Stimulated activated CD8-positive, alpha-beta memory T cell treated with anti-CD3 and anti-CD28 coated beads, Interleukin-7, amount 100 ng/mL, for 1 hour (primary cell): ENCODE measurements at places on chromosomes 2 and 18.
A peak's percentile ranks its signal among the peaks of the same experiment; 100 is the strongest.

DNA sequence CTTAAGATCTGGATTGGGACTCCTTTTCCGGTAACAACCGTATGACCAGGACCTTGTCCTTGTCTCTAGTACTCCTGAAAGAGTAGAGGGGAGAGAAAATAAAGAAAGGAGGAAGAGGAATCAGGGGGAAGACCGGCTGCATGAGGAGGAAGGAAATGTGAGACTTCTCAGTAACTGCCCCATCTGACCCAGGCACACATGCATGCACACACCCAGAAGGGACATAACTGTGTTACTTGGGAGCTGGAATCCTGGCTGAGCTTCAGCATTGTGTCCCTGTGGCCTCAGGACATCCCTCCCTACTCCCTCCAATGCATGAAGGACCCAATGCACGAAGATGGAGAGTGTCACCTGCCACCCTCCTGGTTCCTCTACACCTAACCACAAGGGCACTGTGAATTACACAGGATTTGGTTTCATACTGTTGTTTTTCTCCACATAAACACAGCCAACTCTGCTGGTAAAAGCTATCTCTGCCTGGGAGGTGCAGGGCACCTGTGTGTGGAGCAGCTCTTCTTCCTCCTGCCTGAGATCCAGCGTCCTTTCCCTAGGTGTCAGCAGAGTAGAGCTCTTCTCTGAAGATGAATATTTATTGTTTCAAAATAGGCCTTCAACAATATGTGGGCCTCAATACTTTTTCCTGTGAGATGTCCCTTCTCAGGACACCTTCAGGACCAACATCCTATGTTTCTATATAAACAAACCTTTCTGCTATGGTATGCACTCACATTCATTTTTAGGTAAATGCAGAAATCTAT lies 574.1 kb upstream of the ID2 start:
- no peak for DNase-seq

GRCh38 chr2:83991992-83992391 lies 467.1 kb downstream of the SUCLG1 start:
- no peak for DNase-seq

- no peak for DNase-seq
Observed at GRCh38 chr2:225122583-225123486, 80.6 kb upstream of the DOCK10 start.

DNA sequence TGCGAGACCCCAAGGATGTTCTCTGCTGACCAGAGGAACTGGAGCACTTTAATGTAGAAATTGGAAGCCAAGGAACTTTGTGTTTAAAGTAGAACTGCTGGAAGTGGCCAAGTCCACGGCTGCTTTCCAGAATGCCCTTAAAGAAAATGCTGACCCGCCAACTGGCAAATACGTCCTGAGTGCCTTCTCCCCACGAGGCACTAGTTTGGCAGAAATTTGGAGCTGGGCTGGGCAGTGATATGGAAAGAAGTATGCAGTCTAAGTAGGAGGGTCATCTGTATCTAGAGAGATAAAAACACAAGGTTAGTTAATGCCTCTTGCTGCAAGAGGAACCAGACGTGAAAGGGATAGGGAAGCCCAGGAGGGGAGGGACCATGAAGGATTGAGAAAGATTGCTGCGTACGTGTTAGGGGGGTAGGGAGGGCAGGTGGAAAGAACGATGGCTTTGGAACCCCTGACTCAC lies 59.3 kb upstream of the RFX8 start:
- DNase-seq, result no peak

DNA sequence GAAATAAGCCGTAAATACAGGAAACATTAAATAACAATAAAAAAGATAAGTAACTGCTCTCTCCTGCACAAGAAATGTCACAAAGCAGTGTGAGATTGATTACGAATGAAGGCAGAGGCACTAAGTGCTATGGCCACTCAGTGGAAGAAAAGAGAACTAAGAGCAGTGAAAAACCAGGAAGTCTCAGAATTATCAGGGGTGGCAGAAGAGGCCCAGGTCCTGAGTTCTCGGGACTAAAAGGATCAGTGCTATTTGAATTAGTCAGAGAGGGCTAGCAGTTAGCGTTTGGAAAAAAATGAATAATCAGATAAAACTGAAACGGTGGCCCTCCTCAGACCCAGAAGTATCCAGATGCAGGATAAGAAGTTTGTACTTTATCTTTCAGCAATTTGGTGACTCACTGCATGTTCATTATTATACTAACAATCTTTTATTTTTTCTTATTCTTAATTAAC lies 367.1 kb downstream of the ZEB2 start:
- no peak for DNase-seq

DNA sequence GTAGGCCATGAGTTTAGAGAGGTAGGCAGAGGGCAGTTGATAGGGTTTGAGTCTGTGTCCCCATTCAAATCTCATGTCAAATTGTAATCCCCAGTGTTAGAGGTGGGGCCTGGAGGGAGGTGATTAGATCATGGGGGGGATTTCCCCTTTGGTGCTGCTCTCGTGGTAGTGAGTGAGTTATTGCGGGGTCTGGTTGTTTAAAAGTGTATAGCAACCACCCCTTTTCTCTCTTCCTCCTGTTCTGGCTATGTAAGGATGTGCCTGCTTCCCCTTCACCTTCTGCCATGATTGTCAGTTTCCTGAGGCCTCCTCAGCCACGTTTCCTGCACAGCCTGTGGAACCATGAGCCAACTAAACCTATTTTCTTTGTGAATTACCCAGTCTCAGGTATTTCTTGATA lies 25.5 kb downstream of the MARCHF4 start:
- DNase-seq, result no peak

GRCh38 chr18:79426376-79427300 lies 30.9 kb downstream of the NFATC1 start:
- DNase-seq, result no peak

GRCh38 chr2:36834731-36835524 lies 131.4 kb downstream of the STRN start:
- DNase-seq, result no peak

- peak; percentile 19 for DNase-seq
Observed at GRCh38 chr2:240622531-240623235, 2.6 kb upstream of the GPR35 start.

DNA sequence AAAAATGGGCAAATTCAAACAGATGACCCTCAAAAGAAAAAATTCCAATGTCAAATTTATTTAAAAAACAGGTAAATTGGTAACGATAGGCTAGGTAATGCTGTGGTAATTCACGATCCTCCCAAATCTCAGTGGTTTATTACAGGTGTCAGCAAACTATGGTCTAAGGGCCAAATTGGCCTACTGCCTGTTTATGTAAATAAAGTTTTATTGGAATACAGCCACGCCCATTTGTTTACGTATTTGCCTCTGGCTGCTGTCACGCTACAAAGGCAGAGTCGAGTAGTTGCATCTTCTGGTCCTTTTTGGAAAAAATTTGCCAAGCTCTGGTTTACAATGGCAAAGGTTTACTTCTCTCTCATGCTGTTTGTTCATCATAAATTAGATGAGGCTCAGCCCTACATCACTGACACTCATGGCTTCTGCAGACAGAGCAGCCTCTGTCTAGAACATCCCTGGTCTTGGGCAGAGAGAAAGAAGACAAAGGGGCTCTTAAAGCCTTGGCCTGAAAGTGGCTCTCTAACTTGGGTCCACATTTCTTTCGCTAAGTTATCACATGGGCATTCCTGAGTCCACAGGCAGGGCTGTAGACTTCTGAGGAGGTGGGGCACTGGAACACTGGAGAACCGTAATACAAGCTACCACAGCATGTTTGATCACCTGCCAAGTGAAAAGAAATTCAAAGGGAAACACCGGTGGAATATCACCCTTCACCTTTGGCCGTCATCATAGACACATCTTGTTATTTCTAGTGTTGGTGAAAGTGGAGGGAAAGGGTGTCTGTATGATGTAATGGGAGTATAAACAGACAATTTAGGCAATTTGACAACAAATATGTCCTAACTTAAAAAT lies 34.8 kb downstream of the SP110 start:
- no peak for DNase-seq

DNA sequence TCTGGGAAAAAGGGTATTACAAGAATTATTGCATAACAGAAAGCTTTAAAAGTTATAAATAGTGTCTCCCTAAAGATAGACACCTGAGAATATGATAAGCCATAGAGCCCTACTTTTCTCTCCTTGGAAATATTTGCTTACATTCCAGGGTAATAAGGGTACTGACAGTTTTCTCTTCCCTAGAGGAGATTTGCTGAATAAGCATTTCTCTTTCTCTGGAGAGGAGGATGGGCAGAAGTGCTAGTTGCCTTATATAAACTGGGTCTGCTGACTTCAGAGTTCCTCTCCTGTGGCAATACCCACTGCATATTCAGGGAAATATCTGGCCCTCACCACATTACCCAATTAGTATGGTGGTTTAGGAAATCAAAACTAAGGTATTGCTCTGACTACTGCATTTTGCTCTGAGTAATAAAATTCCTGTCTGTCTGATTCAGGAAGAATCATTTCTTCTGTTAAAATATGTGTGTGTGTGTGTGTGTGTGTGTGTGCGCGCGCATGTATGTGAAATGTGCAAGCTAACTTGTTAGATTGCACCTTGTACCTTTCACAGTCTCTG lies 1391.3 kb downstream of the DSC3 start:
- no peak for DNase-seq

- DNase-seq, result no peak
Observed at GRCh38 chr2:234994438-234995321, 42.9 kb downstream of the SH3BP4 start.

DNA sequence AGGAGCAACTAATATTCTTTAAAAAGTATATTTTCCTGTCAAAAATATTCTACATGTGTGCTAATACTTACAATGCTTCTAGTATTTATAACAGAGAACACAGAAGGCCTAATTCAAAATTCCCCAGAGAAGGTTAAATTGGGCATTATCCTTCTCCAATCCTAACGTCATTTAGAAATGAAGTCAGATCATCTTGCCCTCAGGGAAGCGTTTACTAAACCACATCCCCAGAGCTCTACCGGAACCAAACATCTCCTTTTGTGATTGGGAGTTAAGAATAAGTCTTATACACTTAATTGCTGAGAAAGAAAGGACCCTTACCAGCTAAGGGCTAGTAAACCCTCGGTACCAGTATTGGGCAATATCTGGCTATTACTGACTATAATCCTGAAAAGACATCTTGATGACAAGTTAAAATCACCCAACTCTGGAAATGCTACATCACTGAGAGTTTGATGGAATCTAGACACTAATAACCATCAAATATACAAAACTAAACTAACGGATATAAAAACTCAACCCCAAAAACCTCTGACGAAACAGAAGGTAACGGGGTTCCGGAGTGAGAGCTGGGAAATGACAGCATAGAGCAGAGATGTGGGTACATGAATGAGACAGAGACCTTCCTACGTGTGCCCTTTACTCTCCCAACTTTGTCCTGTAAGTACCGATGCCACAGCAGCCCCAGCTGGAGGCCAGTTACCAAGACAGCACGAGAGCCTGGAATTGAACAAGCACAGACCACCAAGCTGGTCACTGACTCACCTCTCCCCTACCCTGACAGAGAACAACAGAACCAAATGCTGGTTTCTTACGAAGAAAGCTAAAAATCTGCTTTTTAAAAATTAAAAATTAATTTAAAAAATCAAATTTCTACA lies 35.0 kb downstream of the WDSUB1 start:
- DNase-seq, result no peak

DNA sequence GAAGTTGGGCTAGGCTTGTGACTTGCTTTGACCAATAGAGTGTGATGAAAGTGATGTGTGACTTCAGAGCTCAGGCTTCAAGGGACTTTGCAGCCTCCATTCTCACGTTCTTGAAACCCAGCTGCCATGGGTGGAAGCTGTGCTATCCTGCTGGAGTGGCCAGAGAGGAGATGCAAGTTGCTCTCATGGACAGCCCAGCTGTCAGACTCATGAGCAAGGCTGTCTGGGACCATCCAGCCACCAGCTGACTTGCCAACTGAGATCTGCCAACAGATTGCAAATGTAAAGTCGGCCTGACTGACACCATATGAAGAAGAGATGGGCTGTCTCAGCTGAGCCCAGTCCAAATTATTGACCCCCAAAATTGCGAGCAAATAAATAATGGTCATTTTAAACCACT lies 226.4 kb upstream of the CXCR4 start:
- DNase-seq, result no peak

- DNase-seq, result no peak
Observed at GRCh38 chr18:21112140-21112473, 494 bp upstream of the ROCK1 start.

- no peak for DNase-seq
Observed at GRCh38 chr2:28274911-28275685, 117.6 kb upstream of the FOSL2 start.

GRCh38 chr2:50118905-50119702 lies 912.8 kb downstream of the NRXN1 start:
- no peak for DNase-seq

DNA sequence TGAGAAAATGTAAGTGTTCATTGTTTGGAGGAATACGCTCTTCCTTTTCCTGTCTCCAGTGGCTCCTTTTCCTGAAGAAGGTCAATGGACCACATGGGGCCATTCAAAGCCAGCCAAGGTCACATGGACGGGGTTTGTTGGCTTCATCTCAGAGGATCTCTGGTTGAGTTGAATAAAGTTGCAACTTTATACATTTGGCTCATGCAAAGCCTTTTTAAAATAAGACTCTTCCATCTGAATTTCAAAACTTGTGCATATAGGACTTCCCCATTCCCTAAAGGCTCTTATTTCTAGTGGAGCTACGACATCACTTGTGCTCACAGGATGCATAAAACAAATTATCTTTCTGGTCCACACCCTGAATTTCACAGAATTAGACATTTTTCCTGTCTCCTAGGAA lies 235.5 kb downstream of the CMPK2 start:
- no peak for DNase-seq

DNA sequence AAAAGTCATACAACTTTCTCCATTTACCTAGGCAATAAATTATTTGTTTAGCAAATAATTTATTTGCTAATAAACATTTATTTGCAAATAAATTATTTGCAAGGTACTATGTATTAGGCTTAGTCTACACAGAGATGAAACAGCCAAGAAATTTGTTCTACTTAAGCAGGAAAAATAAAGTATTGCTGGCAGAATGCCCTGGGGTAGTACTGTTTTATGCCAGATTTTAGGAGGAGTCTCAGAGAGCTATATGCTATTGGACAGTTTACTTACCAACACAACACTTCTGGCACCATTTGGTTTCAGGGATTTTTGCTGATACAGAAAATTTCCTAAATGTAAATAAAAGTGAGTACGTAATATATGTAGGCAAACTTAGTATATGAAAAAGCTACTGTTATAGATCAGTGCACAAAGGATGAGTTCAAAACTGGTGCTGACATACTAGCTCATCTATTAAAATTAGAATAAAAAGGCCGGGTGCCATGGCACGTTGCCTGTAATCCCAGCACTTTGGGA lies 23.2 kb upstream of the CDKL4 start:
- no peak for DNase-seq

GRCh38 chr18:23927821-23928746 lies 86.5 kb upstream of the TTC39C start:
- no peak for DNase-seq

- DNase-seq, result no peak
Observed at GRCh38 chr2:180360283-180360618, 353.2 kb upstream of the CWC22 start.

DNA sequence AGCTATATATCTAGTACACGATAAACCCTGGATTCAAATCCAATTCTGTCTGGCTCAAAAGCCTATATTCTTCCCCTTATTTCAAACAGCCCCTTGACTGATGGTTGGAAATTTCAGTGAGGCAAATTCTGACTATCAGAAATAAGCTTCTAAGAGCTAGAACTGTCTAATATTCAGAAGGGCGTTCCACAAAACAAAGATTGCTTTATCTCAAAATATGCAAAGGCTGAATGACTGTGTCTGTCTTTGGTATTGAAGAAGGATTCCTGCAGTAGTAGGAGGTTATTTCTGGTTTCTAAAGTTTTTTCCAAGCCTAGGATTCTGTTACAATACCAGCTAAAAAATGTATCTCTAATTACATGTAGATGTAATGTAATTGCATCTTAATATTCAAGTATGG lies 31.1 kb downstream of the DRC1 start:
- DNase-seq, result no peak

- DNase-seq, result no peak
Observed at GRCh38 chr2:9954136-9954535, 2.6 kb downstream of the GRHL1 start.
